Cortex of kidney (tissue), 1 donor: ENCODE measurements at places on chromosomes 6 and 20.

- no peak for DNase-seq
Observed at GRCh38 chr20:44157061-44157460, 29.9 kb downstream of the JPH2 start.

DNA sequence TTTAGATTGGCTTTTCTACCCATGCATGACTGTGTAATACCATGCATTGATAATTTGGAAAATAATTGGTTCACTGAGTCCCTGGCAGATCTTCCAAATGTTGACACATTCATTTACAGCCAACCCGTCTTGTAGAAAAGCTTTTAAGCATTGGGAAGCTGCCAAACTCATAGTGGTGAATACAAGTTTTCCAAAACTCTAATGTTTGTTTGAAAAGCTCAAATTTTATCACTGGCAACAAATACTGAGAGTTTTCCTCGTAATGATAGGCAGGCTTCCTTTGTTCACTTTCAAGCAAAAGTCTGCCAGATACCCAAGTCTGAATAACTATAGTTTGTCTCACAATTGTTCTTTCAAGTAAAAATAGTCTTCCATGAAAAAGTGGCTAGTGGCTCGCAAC, 143.0 kb downstream of the FIG4 start:
- no peak for DNase-seq

DNA sequence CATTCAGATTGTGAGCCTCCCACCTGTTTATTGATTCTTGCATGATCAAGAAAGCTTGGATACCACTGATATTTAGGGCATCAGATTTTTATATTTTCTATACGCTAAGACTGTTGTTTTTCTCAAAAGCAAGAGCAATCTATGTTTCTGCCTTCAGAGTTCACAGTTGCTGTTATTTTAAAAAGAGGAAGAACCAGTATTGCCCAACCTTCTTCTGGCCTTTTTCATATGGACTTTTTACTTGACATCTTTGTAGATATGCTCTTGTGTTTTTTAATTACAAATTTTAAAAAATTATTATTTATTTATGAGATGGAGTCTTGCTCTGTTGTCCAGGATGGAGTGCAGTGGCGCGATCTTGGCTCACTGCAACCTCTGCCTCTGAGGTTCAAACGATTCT, 28.9 kb downstream of the SLC17A5 start:
- no peak for DNase-seq

DNA sequence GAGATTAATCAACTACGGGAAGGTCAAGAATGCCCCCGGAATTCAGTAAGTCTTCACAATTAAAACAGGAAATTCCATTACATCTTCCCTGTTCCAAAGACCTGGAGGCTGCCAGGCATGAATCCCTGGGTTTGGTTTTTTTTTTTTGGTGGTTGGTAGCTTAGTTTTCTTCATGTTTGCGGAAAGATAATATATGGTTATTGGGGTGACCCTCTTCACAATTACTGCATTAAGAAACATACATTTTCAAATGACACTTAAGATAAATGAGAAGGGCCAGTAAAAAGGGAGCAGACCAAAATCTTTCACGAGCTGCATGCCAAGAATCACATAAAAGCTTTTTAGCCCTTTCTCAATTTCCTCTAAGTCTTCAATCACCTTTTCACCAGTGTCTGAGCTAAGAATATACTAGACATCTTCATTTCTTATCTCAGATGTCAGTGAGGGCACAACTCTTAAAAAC, 64.0 kb downstream of the KIF13A start:
- DNase-seq = no peak

- DNase-seq = no peak
Observed at GRCh38 chr6:37488476-37488875, 11.2 kb downstream of the CCDC167 start.

DNA sequence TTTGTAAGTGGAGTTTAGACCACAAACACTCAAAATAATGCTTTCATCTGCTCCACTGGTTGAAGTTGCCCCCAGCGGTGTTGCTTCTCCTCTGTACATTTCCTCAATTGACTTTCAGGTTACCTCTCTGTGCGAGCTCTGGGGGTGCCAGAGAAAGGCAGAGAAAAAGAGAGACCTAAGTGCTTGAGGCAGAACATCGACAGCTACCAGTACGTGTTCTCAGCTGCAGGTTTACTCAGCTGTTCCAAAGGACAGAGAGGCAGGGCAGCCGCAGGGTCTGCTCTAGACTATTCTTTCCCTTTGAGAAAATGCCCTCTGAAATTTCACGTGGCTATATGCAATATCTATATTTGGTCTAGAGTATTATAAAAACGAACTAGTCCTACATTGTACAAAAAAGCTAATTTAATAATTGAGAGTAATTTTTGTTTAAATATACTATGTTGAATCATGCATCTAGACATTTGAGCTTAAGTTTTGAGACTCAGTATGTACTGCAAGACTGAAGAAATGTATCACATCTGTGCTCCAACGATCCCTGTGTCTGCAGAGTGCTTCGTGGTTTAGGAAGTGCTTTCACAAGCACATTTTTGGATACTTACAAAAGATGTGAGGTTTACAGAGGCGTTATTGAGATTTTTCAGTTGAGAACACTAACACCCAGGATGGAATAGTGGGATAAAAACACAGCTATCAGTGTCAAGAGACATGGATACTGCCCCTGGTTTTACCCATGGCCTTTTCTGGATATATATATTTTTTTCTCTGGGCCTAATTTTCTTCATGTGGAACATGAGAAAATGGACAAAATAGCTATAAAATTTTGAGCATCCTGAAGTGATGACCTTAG, 453.6 kb upstream of the FLRT3 start:
- DNase-seq = no peak

DNA sequence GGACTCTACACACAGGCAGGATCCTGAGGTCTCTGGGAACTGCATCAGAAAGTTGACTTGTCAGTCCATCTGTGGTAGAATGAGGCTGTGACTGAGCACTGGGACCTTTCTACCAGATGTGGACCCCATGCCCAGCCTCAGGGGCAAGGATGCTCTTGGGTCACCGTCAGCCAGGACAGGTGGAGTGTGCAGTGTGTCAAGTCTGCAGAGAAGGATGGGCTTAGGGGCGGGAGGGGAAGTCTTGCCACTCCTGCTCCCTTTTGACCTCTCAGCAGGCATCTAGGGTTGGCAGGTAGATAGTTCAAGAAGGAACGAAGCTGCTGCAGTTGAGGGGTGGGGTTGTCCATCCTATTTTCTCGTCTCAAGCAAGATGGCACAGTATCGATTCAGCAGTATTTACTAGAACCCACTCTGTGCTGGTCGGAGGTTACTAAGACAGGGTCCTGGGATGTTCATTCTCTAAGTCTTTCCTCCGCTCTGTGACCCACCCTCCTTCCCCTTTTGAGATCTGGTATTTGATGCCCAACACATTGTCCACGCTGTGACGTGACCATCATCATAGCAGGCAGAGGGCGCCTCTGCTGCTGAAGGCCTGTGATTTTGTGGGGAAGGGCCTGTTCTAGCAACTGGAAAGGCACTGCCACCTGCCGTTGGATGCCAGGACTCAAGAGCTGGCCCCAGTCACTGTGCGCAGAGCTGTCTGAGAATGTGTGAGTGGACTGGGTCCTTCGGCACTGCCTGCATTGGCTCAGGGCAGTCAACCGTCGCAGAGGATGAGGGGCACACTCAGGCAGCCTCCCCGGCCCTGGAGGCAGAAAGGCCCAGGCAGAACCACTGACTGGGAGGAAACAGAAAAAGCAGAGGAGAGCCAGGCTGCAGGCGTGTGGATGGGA, 23.2 kb downstream of the RBCK1 start:
- no peak for DNase-seq

GRCh38 chr6:78966542-78966941, 99.2 kb downstream of the IRAK1BP1 start:
- no peak for DNase-seq

GRCh38 chr6:25084508-25084833, 148.7 kb upstream of the RIPOR2 start:
- DNase-seq = no peak

GRCh38 chr6:156454867-156455266, 322.3 kb upstream of the ARID1B start:
- no peak for DNase-seq

- no peak for DNase-seq
Observed at GRCh38 chr6:16684195-16684689, 77.0 kb downstream of the ATXN1 start.

DNA sequence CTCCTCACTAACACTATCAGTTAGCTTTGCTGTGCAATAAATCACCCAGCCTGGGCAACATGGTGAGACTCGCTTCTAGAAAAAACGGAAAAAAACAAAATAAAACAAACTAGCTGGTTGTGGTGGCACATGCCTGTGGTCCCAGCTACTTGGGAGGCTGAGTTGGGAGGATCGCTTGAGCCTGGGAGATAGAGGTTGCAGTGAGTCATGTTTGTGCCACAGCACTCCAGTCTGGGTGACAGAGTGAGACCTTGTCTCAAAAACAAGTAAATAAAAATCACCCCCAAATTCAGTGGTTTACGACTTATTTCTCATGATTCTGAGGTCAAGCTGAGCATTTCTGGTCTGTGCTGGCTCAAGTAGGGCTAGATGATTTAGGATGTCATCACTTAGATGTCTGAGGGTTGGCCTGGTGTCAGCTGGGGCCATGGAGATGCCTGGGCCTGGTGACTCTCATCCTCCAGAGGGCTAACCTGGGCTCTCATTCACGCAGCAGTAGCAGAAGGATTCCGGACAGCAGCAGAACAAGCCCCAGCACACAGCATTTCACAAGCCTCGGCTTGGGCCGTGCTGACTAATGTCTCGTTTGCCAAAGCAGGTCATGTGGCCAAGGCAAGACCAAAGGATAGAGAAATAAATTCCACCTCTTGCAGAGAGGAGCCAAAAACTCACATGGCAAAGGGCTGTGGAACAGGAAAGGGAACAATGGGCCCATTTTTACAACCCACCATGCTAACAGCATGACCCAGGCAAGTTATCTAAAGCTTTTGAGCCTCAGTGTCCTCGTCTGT, 32.5 kb downstream of the MGME1 start:
- DNase-seq = no peak

- DNase-seq = no peak
Observed at GRCh38 chr6:82616386-82617028, 252.9 kb downstream of the TPBG start.

GRCh38 chr6:157985378-157986155, 3.9 kb downstream of the SYNJ2 start:
- DNase-seq = no peak

- DNase-seq = no peak
Observed at GRCh38 chr20:40643891-40644290, 45.1 kb downstream of the MAFB start.

DNA sequence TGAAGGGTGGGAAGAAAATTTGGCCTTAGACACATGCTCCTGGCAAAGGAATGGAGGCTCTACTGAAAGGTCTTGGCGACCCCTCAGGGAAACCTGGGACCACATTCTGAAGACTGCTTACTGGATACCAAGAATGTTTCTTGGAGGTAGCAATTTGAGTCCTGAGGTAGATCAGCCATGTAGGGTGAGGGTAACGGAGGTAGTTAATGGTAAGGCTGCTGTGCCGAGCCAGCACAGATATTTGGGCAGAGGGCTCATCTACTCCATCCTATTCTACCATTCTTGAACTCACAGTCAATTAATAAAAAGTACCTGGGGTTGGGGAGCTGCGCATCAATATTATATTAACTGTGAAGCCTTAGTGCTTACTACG, 401 bp upstream of the PHF3 start:
- DNase-seq = no peak

- DNase-seq = no peak
Observed at GRCh38 chr20:8798505-8798904, 270.4 kb upstream of the PLCB4 start.
